ENCODE measurements at places on chromosomes 1 and 21.
A peak's percentile ranks its signal among the peaks of the same experiment; 100 is the strongest.

DNA sequence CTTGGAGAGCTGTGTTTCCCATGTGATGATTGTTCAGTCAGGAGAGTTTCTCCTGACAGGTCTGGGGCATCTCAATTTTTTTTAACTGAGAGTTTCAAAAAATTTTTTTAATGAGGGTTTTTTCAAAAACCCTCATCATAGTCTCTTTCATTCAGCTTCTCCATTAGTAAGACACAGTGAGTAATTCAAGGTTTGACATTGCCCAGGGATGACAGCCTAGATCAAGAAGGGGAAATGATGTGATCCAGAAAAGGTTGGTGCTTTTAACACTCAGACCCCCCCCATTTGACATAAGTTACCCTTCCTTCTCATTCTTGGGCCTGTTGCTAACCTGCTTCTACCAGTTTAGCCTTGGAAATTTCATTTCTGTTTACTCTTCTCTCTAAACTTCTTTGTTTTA lies 189.4 kb upstream of the HOOK1 start:
- DNase-seq, result no peak

DNA sequence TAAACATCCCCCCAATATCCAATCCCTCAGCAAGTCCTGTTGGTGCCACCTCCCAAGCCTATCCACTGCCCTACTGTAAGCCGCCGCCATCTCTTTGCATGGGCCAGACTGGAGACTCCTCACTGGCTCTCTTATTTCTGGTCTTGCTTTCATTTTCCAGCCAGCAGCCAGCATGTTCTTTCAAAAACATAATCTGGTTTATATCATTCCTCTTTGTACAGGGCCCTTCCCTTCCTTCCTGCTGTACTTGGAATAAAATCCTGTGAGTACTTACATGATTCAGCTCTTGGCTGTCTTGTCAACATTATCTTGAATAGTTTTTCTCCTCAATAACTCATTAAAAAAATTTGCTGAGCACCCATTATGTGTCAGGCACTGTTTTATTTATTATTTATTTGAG lies 28.2 kb downstream of the TLR5 start:
- no peak for DNase-seq

GRCh38 chr1:156767879-156768604 lies 707 bp downstream of the PRCC start:
- no peak for DNase-seq

GRCh38 chr1:174276087-174276486 lies 116.8 kb downstream of the RABGAP1L start:
- no peak for DNase-seq

DNA sequence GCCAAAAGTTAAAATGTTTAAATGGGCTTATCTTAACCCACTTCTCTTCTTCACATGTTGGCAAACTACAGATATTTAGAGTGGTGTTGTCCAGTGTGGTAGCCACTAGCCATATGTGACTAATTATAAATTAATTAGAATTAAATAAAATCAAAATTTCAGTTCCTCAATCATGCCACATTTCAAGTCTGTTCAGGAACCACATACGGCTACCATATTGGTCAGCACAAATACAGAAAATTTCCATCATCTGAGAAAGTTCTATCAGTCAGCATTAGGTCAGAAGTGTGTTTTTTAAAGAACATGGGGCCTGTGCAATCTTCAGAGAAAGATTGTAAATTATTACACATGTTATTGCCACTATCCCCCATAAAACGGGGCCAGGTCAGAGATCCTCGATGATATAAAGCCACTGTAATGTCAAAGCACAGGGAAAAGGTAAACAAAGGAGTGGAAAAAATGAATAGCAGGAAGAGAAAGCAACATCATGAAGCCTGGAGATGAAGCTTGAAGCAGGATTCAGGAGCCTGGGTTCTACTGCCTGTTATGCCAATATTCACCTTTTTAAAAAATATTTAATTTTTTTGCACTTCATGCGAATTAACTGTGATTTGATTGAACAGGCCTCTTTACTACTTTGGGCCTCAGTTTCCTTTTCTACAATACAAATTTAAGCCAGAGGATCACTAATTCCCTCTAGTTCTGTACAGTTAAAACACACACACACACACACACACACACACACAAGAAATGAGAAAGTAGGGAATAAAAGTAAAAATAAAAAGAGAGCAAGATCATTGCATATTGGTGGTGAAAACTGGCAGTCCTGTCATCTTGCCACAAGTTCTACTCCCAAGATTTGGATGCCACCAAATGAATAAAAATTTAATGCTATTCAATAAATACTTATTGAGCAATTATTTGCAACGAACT lies 2.3 kb downstream of the RSBN1 start:
- DNase-seq, result no peak

DNA sequence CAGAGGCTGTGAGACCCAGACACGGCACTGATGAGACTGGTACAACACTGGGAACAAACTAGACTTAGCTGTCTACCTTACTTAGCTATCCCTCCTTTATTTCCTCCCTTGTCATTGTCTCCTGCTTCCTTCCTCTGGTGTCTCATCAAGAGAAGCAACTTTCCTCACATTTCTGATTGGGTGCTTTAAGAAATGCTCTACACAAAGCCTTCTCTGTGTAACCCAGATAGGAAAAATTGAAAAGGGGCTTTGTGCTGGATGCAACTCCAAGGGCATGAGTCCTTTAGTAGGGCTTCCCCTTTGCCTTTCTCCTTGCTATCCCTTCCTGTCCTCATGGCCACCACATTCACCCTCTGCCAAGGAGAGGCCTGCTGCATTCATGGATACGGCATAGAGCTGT lies 274.5 kb downstream of the VAV3 start:
- no peak for DNase-seq

GRCh38 chr1:63747445-63747844 lies 26.4 kb upstream of the ROR1 start:
- peak; percentile 46 for DNase-seq

DNA sequence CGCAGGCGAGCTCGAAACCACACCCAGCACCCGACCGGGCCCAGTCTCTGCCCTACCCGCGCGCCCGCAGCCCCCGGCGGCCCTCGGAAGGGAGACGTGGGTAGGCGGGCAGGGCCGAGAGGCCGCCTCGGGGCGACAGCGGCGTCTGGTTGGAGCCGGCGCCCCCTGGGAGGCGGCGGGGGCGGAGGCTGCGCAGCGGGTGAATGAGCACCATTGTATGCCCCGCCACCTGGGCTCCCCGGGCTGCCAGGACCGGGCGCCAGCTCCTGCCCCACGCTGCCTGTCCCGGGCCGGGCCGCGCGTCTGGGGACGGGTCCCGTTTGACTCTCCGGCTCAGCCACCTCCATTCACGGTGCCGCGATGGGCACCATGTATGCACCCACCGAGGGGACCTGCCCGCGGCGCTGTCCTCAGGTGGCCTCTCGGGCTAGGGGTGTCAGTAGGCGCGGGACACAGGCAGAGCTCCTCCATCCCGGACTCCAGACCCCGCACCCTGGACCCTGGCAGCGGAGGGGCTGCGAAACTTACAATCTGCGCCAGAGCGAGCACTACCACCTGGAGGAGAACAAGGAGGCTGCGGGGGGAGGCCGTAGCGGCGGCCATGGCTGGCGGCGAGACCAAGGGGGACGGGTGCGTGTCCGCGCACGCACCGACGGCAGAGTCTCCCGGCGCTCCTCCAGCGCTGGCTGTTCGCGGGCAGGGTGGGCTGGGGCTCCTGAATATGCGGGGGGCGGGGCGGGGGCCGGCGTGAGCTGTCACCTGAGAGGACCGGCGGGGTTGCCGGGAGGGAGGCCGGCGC lies at the start of gene COL9A2:
Gene COL9A2 (minus strand): TSS at position 692 of the 799 bp plus-strand sequence. CDS start 89 bp downstream, at position 603.
- DNase-seq, result peak; percentile 59

DNA sequence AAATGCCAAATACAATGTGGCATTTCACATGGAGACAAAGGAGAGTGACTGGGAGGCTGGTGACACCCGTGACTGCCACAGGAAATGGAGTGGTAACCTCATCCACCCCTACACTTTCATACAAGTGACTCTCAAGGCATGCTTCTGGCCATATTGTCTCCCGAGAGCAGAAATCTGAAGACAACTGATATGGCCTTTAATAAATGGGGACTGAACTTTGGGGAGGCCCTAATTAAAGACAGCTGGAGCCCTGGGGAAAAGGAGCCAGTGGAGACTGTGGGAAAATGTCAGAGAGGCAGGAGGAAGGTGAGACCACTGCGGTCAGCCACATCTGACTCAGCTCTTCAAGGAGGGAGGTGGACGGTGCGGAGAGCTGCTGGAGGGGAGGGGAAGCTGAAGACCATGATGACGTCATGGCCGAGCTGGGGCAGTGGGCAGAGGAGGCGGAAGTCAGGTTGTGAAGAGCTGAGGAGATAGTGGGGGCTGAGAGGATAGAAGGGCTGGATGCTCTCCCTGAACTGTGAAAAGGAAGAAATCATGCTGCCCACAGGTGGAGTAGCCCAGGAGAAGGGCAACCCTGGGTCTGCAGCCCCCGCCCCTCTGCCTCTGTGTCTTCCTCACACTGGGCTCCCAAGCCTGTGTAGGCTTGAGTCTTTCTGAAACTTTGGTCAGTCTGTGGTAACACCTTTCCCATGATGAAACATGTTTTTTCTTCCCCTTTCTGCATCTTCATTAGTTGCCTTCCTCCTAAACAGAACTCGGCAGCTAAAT lies 14.0 kb upstream of the NCF2 start:
- DNase-seq, result no peak
